ENCODE measurements at places on chromosomes 4 and X. TPM values are rescaled to one million over a fixed set of nuclear protein-coding genes. Genes with fewer than 3 reads are reported as not detected.

GRCh38 chr4:140833280-140833679 is 77.1 kb upstream of the TBC1D9 start:
- H3K4me1 ChIP-seq: no peaks in the 10 kb centered on the region
- H3K27me3 ChIP-seq: no peaks in the 10 kb centered on the region

Gene TNMD
- 3.3 TPM for polyA plus RNA-seq

Gene RTL5
- 6.4 TPM for polyA plus RNA-seq

Gene BTK
- 7.5 TPM for polyA plus RNA-seq

GRCh38 chrX:68892651-68893050 is 63.8 kb downstream of the EFNB1 start:
- no peak overlapping the region for H3K27ac ChIP-seq
- no peaks in the 10 kb centered on the region for H3K27me3 ChIP-seq
- peaks cover 2% of the 10 kb centered on the region for H3K4me1 ChIP-seq
- H3K4me3 ChIP-seq: no peak overlapping the region
- DNase-seq: no peak

All from ovary (tissue), 10 donors.